ENCODE measurements at places on chromosomes 5 and 9.

DNA sequence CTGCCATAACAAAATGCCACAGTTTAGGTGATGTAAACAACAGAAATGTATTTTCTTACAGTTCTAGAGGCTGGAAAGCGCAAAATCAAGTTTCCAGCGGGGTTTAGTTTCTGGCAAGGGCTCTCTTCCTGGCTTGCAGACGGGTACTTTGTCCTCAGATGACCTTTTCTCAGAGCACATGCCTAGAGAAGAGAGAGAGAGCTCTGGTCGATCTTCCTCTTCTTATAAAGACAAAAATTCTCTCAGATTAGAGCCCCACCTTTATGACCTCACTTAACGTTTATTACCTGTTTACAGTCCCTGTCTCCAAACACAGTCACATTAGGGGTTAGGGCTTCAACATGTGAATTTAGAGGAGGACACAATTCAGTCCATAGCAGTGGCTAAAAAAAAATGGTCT lies 119.7 kb downstream of the CETN3 start:
- DNase-seq = no peak

GRCh38 chr9:112361601-112362000 lies 18.3 kb upstream of the HSDL2 start:
- peak; percentile 50 for DNase-seq

GRCh38 chr9:137302449-137303150 lies 529 bp upstream of the NRARP start:
- DNase-seq = no peak

- DNase-seq = no peak
Measured at GRCh38 chr9:86921151-86921923, 26.0 kb downstream of the GAS1 start.

DNA sequence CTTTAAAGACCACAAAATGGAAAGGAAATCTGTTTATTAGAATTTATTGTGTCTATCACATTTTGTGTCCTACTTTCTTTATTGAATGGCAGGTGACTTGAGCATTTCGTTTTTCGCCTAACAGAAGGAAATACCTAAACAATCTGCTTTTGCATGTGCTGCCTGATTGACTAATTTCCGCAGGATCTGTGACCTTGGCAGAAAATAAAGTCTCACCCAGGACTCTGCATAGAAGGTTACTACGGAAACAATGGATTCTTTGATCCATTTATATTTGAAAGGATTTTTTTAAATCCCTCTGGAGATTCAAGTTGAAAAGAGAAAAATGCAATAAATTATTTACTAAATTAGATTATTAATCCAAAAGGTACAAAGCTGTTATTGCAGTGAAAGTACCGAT lies 61.0 kb upstream of the CAST start:
- DNase-seq = no peak

DNA sequence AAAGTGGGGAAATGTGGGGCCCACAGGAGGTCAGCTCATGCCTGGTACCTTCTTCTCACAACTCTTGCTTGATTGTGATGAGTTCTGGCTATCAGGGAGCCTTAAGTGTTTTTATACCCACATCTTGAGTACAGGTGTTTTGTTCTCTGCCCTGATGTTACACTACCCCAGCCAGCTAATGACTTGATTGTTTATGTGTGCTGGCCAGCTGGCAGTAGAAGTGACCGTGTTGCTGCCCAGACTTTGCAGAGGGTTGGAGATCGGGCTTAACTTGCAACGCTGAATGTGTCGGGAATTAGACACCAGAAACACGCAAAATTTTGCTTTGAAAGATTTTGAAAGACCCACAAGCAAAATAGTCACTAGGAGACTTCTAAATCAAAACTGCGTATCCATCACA lies 16.9 kb upstream of the ZDHHC11B start:
- no peak for DNase-seq

- no peak for DNase-seq
Measured at GRCh38 chr9:96379461-96379860, 4.0 kb downstream of the SLC35D2 start.

- DNase-seq = no peak
Measured at GRCh38 chr5:56080375-56081052, 85.8 kb upstream of the IL6ST start.

- no peak for DNase-seq
Measured at GRCh38 chr9:23783509-23783908, 42.5 kb downstream of the ELAVL2 start.

GRCh38 chr5:81850501-81851357 lies 99.8 kb upstream of the SSBP2 start:
- DNase-seq = peak; percentile 48

- no peak for DNase-seq
Measured at GRCh38 chr5:142421621-142422397, 97.0 kb upstream of the SPRY4 start.

DNA sequence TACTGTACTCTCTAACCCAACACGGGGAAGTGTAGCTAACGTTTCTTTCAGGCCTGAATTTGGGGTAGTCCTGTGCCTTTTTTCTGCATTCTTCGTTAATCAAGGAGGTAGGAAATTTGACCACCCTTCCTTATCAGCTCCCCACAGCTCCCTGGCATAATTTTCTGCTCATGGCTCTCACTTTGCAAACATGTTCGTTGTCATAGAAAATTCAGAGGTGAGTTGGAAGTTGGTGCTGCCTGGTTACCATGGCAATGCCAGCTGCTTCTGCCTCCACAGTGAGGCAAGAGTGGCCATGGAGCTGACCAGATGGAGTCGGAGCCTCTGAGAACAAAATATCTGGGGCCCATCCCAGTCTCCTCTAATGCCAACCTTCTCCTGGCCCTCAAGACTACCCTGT lies 116.6 kb upstream of the BOD1 start:
- DNase-seq = no peak

DNA sequence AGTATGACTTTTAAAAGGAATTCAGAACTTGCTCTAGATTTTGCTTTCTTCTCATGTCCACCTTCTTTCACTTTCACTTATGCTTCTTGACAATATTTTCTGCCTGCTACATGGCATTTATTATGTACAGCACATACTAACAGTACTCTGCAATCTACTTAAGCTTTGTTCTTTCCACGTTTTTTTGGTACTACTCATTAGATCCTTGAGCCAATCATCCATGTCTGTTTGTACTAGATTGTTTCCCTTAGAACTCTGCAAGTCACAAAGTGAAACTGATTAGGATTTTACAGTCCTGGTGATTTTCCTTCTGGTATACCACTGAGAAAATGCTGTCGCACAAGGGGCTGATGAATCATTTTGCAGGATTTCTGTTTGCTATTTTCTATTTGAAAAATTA lies 78.3 kb downstream of the PARP8 start:
- peak; percentile 63 for DNase-seq

GRCh38 chr5:90855296-90856010 lies 296.9 kb downstream of the ADGRV1 start:
- DNase-seq = no peak

- DNase-seq = no peak
Measured at GRCh38 chr5:103286622-103287021, 28.1 kb downstream of the MACIR start.

DNA sequence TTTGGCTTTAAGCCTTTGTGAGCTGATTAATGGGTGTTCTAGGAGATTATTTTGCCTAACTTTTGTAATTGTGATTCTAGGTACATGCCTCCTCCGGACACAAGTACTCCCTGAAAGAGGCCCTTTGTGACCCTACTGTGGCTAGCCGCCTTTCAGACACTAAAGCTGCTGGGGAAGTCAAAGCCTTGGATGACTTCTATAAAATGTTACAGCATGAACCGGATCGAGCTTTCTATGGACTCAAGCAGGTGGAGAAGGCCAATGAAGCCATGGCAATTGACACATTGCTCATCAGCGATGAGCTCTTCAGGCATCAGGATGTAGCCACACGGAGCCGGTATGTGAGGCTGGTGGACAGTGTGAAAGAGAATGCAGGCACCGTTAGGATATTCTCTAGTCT lies 13.6 kb downstream of the ITGA1 start:
- DNase-seq = peak; percentile 51

GRCh38 chr5:77239126-77239741 lies 28.8 kb downstream of the PDE8B start:
- DNase-seq = peak; percentile 28

DNA sequence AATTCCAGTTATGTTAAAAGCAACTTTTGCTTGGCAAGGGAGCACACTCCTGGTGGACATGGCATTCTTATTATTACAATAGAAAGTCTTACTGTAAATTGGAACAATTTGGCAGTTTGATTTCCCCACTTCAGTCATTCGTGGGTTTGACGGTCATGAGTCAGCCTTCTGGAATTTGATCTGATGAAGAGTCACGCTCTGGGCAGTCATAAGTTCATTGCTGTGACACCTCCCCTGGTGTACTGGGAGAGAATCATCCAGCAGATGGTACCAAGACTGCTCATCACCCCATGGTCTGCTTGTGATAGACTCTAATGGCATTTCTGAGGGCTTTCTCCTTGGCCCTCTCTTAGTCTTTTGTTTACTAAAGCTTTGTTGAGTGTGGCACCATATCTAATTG lies 53.8 kb downstream of the GLRA1 start:
- DNase-seq = peak; percentile 97

GRCh38 chr9:1879501-1879900 lies 135.6 kb upstream of the SMARCA2 start:
- DNase-seq = no peak

DNA sequence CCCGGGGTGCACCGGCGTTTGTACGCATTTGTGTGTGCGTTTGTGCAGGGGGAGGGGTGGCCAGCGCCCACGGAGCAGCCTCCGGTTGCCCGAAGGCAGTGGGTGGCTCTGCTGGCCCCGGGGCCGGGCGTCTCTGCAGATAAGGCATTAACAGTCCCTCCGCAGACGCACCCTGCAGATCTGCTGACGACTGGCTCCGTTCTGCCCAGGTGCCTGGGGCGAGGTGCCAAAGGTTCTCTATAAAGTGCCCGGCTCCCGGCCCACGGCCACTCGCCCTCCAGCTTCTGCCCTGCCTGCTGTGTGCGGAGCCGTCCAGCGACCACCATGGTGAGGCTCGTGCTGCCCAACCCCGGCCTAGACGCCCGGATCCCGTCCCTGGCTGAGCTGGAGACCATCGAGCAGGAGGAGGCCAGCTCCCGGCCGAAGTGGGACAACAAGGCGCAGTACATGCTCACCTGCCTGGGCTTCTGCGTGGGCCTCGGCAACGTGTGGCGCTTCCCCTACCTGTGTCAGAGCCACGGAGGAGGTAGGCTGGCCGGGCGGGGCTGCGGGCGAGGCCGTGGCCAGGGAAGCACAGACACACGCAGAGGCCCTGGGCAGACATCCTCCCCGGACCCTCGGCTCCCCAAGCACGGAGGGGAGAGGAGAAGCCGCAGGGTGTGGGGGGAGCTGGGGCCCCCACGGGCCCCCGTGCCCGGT lies at the start of gene SLC6A19:
SLC6A19 (plus strand) TSS at position 269 of the 699 bp plus-strand sequence; CDS start at position 325, 56 bp downstream.
- no peak for DNase-seq

DNA sequence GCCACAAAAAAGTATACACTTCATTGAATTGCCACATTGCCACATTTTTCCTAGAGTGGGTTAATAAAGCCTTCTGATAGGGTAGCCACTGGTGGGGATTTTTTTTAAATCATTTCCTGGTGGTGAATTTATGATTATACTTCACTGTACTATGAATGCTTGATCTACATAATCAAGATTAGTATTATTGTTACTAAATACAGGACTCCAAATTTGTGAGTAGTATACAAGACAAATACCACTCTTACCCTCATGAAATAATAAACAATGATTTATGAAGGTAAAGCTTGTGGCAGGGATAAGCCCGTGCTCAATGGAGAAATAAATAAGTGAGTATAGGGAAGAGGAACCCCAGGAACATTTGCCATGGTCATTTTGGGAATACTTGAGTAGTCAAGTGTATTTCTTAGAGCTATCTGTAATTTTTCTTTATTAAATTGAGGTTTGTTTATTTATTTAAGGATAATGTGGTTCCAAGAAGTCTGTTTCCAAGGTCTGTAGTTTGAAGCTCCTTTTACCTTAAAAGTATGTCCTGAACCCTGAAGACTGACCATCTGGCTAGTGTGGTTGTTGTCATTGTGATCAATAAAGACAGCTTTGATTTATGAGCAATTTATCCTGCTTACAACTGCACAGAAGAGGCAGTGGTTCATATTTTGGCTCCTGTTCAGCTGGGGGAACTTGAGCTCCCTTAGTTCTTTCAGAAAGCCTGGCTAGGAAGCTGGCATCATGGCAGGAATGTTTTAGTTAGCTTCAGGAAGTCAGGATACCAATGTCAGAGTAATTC lies 118.6 kb downstream of the ZSWIM6 start:
- peak; percentile 84 for DNase-seq

DNA sequence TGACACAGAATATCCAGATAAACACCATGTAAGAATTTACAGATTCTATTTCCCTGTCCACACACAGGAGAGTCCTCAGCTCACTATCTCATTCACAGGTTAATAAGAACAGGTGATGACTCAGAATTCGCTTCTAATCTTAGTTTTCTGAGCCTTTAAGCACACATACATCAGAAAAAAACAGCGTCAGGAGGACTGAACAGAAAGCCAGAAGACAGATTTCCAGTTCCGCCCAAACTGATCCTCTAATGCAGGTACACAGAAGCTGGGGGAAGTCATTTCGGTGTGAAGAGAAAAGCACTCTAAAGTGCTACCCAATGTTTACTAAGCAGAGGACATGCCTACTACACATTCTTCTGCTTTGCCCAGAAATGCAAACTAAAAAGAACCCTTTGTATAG lies 1.6 kb downstream of the CEMIP2 start:
- DNase-seq = no peak

- no peak for DNase-seq
Measured at GRCh38 chr5:116347657-116348056, 227.0 kb downstream of the SEMA6A start.

DNA sequence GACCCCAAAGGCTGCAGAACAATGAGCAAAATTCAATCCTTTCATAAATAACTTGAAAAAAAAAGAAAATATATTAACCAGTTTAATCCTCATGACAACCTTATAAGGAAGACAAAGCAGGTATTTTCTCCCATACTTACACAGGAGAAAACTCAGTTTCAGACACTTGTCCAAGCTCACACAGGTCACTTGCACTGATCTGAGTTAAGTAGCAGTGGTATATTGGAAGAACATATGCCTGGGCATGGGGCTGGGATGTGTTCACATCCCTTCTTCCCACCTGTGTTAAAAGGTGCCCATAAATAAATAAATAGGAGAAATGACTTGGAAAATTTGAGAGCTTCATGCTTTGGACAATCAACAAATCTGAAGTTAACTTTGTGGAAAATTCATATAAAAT lies 63.5 kb upstream of the SELENOP start:
- no peak for DNase-seq

GRCh38 chr9:115032296-115032695 lies 85.7 kb downstream of the TNC start:
- DNase-seq = no peak

GRCh38 chr5:89721353-89721752 lies 688.2 kb downstream of the CETN3 start:
- DNase-seq = no peak

DNA sequence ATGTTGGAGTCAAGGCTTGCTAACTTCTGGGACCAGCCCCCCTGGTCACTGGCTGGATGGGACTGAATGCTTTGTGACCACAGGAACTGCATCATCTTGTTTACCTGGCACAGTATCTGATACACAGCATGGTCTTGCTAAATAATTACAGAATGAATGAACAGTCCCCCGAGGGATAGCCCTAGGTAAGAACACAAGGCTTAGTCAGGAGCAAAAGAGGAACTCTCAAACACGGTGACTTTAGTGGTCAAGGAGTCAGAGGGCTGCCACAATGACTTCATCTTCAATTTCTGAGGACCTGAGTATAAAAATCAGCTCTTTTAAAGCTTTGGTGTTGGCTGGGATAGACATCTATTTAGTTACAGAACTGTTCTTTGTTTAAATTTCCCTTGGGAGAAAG lies 15.1 kb upstream of the CXCL14 start:
- no peak for DNase-seq
